Fibroblast of the conjunctiva (primary cell): ENCODE measurements at places on chromosomes 11 and 22.
A peak's percentile ranks its signal among the peaks of the same experiment; 100 is the strongest.

- DNase-seq = no peak
Observed at GRCh38 chr11:45413156-45413858, 127.2 kb upstream of the SYT13 start.

- DNase-seq = no peak
Observed at GRCh38 chr11:67541198-67541597, 18.0 kb upstream of the CABP2 start.

GRCh38 chr22:32752816-32753520 is 48.5 kb upstream of the TIMP3 start:
- peak; percentile 18 for DNase-seq

GRCh38 chr22:36879775-36880174 is 19.0 kb downstream of the NCF4 start:
- no peak for DNase-seq

DNA sequence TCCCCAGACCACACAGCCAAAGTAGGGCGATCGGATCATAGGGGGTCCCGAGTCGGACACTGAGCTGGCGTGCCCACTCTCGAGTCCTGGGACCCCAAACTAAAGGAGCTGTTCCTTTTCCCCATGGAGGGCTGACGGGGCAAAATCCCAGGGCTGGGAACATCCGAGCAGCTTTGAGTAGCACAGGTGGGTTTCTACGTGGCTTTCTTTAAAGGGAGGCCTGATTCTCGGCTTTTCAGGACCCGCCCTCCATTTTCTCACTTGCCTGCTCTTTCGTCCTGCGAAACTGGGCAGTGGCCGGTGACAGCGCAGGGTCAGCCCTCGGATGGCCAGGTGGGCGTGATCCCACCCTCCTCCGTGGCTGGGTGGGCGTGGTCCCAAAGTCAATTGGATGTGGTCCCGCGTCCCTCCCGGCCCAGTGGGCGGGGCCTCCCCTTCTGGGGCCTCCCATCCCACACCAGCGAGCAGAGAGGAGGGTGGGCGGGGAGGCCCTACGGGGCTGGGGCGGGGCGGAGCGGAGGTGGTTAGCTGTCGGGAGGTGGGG is 17.5 kb upstream of the TXNRD2 start:
- DNase-seq = no peak

DNA sequence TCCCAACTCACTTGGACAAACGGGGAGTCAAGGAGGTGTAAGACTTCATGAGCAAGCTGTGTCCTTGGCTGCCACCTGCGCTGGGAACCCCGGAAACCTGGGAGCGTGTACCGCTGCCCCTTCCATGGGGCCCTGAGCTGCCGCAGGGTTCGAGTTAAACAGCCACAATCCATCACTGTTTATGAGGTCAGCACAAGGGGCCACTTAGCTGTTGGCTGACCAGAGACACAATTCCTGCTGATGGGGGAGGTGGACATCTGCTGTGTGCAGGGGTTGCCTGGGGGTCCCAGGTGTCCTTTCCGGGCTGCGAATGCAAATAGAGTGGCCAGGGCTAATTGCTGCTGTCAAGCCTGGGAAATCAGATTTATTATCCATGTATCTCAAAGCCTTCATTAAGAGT is 549.3 kb downstream of the BRD1 start:
- no peak for DNase-seq

- peak; percentile 94 for DNase-seq
Observed at GRCh38 chr22:24894220-24894975, 52.1 kb downstream of the LHFPL7 start.

DNA sequence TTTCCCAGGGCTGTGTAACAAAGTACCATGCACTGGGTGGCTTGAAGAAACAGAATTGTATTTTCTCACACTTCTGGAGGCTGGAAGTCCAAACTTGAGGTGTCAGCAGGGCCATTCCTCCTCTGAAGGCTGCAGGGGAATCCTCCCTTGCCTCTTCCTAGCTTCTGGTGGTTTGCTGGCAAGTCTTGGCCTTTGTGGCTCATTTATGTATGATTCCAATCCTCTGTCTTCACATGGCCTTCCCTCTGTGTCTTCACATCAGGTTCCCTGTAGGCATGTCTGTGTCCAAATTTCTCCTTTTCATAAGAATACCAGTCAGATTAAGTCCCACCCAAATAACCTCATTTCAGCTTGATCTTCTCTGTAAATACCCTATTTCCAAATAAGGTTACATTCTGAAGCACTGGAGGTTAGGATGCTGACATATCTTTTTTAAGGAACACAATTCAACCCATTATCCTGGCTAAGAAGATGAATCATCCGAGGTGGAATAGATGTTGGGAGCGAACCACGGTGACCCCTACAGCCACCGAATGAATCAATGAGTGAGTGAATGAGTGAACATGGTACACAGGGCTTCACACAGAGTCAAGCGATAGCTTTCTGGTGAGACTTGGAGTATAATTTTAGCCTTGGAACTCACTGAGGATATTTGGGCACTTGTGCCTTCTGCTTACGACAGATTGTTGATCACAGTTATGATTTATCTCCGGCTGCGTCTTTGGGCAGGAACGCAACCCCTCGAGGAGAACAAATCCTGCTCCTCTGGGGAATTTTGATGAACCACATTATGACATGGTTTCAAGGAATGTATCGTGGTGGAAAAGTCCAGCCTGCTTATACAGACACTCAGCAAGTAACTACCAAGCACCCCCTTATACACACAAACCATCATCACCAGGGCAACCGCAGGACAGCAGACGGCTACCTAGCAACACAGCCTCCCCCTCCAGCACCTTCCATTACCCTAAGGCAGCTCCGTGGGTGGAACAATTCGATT is 34.3 kb upstream of the MICAL2 start:
- DNase-seq = peak; percentile 90

GRCh38 chr22:40182231-40182835 is 4.6 kb downstream of the TNRC6B start:
- no peak for DNase-seq

DNA sequence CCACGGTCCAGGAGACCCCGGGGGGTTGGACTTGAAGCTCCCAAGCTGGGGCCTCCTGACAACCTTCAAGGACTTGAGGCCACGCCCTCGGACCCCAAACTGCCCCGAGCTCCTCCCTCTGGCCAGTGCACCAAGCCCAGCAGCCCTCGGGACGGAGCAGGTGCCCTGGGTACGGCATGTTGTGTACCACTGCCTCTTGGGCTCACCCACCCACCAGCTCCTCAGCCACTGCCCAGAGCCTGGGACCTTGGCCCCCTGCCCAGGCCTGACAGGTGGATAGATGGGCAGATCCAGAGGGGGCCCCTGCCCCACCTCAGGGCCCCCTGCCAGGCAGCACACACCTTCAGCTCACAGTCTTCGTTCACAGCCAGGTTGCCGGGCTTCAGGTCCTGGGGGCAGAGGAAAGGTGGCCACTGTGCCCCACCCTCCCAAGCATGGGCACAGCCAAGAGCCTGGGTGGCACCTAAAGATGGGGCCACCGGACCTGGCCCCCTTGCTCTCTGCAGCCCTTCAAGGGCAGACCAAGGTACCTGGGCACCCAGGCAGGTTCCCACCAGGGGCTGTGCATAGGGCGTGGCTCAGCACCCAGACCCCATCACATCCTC is 5.1 kb downstream of the MAPK12 start:
- DNase-seq = no peak

DNA sequence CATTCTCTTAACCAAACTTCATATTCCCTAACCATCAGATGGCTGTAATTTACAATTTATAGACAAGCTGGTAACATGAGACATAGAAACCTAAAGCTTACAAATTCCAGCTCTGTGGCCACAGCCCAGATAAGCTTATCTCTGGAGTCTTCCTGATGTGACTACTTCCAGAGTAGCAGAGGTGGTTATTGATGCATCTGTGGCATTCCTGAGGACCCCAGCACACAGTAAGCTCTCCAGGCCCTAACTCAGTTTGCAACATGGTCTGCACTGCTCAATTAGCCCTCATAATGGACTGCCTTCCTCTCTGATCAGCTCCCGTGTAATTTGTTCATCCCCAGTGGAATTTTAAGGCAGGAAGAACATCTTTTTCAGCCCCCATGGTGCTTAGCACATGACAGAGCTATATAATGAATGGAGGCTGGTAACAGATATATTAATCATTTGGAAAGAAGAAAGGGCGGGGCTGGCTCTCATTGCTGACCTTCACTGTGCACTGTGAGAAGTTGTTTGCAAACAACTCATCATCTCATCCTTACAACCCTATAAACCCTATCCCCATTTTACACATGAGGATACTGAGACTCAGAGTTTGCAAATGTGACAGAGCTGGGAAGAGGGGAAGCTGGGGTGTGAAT is 30.1 kb upstream of the KCNJ11 start:
- no peak for DNase-seq

DNA sequence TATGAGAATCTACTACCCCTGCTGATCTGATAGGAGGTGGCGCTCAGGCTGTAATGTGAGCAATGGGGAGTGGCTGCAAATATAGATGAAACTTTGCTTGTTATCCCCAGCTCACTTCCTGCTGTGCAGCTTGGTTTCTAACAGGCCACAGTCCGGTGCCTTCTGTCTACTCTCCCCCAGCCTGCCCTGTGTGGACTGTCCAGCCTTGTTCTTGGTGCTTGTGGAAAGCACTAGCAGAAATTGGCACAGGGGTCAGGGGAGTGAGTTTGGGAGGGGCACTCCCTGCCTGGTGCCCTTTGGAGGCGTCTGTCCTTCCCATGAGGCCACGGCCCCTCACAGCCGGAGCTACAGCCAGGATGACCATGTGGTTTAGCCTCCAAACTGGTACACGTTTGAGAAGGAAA is 14.3 kb downstream of the MOV10L1 start:
- no peak for DNase-seq

GRCh38 chr11:107957109-107957588 is 28.9 kb downstream of the RAB39A start:
- DNase-seq = peak; percentile 34

GRCh38 chr11:61869708-61870451 is 21.5 kb downstream of the FADS3 start:
- no peak for DNase-seq

DNA sequence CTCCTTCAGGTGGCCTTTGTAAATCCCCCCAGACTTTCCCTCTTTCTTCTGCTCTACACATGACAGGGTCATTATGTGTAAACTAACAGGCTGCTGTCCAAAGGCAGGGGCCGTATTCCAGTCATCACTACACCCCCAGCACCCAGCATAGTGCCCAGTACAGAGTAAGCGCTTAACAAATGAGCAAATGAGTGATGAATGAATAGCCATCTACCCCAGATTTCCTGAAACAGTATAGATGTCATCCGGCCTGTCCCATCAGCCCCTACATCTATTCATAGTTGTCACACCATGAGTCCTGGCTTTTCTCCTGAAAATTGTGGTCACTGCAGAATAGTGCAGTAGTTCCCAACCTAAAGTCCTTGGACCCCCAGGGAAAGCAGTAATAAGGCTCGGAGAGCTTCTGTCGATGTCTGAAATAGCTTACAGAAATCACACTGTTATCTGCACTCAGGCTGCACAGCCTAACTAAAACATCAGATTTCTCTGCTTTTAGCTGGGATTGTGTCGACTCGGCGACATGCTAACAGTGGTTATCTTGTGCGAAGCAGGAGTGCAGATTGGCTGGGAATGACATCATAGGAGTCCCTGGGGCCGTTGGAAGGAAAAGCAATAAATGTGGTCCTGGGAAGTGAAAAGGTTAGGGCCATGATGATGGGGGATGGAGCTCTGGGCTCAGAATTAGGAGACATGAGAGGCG is 143.8 kb upstream of the NECTIN1 start:
- DNase-seq = no peak

DNA sequence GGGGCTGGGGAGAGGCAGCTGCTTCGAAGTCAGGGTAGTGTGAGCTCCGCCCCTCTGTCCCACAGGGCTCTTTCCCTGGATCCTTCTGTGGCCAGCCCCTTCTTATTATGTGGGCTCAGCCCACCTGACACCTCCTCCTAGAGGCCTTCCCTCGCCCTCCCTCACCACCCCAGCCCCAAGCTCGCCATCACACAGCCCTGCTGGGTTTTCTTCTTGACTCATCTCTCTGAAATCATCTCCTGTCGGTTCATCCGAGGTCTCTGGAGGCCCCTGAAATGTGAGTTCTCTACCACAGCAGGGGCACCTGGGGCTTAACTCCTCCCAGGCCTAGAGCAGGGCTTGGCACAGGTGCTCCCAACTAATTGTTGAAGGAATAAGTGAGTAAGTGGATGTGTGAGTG is 65.2 kb downstream of the CACNA1I start:
- no peak for DNase-seq

GRCh38 chr11:109300211-109300610 is 121.8 kb upstream of the C11orf87 start:
- DNase-seq = no peak

DNA sequence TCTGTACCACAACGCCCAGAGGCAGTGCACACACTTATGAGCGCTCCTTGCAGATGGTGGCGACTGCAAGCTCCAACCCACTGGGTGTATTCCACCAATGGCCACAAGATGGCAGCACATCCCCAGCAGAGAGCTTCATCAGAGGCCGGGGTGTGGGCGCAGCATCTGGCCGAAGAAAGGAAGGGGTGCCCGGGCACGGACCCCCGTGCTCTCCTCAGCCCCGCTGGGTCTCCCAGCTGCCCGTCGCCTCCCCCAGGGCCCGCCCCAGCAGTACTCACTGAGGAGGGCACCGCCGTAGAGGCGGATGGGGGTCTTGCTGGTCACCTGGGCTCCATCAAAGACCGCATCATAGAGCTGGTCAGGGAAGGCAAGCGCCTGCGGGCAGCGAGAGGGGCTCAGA is 14.2 kb downstream of the TP53I11 start:
- DNase-seq = peak; percentile 72
